ENCODE measurements at places on chromosomes 2 and 18. TPM values are rescaled to one million over a fixed set of nuclear protein-coding genes. Genes with fewer than 3 reads are reported as not detected.
A peak's percentile ranks its signal among the peaks of the same experiment; 100 is the strongest.

DNA sequence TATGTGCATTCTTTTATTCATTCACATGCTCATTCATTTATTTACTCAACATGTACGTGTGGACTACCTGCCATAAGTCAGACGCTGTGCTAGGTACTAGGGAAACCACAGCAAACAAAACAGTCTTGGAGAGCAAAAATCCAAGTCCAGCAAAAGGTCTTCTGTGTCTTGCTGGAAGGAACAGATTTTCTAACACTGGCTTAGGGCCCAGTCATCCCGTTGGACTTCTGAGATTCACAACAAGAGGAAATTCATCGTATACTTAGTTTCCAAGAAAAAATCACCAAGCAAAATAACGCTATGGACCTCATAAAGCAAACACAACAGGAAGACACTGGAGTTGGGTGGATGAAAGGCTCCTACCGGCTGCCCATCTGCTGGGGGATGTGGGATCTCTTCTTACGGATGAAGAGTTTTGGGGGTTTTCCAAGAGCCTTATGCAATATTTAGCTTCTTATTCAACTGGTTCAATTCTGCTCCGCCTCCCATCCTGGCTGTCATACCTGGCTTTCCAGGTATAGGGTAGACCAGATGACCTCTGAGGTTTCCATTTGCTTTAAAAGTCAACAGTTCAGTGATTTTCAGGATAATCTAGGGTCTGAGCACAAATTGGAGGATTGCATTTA is 262.7 kb downstream of the HAUS1 start:
- H3K27me3 ChIP-seq: no peaks in the 10 kb centered on the region
- no peaks in the 10 kb centered on the region for H3K36me3 ChIP-seq
- H3K27ac ChIP-seq: no peak overlapping the region
- no peak for DNase-seq

SCN9A gene
- total RNA-seq: 15.0 TPM

- no peak overlapping the region for H3K4me3 ChIP-seq
- DNase-seq: no peak
- H3K4me1 ChIP-seq: no peaks in the 10 kb centered on the region
- H3K36me3 ChIP-seq: no peaks in the 10 kb centered on the region
- H3K27me3 ChIP-seq: no peaks in the 10 kb centered on the region
These were observed 297.4 kb downstream of the SMAD2 start for GRCh38 chr18:47632970-47633635.

SIX3 gene
- not detected for total RNA-seq

DNA sequence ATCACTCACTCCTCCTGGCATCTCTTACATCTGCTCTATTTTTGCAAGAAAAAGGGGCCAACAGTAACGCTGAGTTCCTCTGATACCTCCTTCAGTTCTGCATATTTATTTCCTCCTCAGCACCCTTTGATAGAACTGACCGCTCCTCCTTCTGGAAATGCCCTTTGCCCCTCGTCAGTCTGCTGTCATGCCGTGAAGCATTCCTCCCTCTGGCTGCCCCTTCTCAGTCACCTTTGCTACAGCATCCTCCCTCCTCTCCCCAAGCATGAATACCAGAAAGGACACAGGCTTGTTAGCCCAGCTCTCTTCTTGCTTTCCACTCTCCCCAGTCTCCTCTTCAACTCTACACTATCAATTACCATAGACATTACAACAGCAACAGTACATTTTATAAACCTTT is 135.4 kb downstream of the NBAS start:
- H3K4me1 ChIP-seq: no peaks in the 10 kb centered on the region
- H3K27ac ChIP-seq: no peak overlapping the region
- no peak overlapping the region for H3K4me3 ChIP-seq
- no peaks in the 10 kb centered on the region for H3K36me3 ChIP-seq
- H3K27me3 ChIP-seq: no peaks in the 10 kb centered on the region

- no peaks in the 10 kb centered on the region for H3K36me3 ChIP-seq
- no peak overlapping the region for H3K4me3 ChIP-seq
- DNase-seq: no peak
- H3K27ac ChIP-seq: no peak overlapping the region
- no peaks in the 10 kb centered on the region for H3K4me1 ChIP-seq
These were observed 391.8 kb upstream of the CRIM1 start for GRCh38 chr2:35963824-35964223.

SERPINE2 gene
- 6.9 TPM for total RNA-seq

UGT1A6 gene
- not detected for total RNA-seq

SLC4A3 gene
- 0.99 TPM for total RNA-seq

DNA sequence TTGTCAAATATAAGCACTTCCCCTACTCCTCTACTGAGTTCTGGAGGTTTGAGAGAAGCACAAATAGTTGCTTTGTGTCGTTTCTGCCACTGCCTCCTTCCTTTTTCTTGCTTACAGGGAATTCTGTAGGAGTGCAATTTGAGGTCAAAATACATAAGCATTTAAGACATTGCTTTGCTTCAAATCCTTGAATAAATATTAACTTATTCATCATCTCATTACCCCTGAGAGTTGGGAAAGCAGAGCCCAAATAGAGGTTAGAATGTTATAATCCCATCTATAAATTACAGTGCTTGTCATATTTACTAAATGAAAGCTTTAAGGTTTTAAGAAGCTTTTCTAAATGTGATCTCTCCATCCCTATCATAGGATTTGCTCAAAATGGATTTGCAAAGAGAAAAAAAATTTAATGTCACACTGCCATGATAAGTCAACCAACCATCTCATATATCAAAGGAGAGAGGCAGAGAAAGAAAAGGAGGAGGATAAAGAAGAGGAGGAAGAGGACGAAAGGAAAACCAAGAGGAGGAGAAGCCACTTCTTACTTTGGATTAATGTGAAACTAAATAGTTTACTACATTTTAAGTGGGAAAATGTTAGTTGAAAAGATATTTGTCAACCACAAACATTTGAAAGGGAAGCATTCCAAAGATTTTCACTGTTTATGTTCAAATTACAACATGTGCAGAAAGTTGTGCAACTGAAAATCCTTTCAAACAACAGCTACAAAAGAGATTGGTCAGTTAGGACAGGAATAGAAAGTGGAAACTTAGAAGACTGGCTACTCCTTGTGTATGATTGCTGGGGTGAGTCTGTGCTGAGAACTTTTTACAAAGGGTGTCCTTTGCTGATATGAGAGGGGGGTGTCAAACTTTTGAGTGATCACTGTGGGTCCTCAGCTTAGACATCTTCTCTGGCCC is 277.3 kb upstream of the FN1 start:
- H3K27me3 ChIP-seq: no peaks in the 10 kb centered on the region
- H3K27ac ChIP-seq: peak overlapping the region; percentile 76
- H3K36me3 ChIP-seq: no peaks in the 10 kb centered on the region
- H3K4me3 ChIP-seq: no peak overlapping the region
- no peak for DNase-seq

DNA sequence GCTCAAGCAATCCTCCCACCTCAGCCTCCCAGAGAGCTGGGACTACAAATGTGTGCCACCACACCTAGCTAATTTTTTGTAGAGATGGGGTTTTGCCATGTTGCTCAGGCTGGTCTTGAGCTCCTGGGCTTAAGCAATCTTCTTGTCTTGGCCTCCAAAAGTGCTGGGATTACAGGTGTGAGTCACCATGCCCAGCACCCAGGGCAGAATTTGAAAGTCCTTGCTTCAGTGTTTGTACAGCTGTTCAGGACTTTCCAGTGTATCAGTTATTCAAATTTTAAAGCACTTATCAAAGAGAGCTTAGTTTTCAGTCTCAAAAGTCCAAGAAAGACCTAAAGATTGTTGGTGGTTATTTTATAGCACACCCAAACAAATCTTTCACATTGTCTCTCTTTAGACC is 43.6 kb upstream of the VPS54 start:
- H3K27ac ChIP-seq: no peak overlapping the region
- no peaks in the 10 kb centered on the region for H3K36me3 ChIP-seq
- H3K4me1 ChIP-seq: peaks cover 15% of the 10 kb centered on the region

GRCh38 chr18:74446631-74447403 is 10.3 kb downstream of the DIPK1C start:
- no peak overlapping the region for H3K4me3 ChIP-seq
- H3K36me3 ChIP-seq: no peaks in the 10 kb centered on the region
- H3K27ac ChIP-seq: no peak overlapping the region
- no peaks in the 10 kb centered on the region for H3K4me1 ChIP-seq
- H3K27me3 ChIP-seq: no peaks in the 10 kb centered on the region

DNA sequence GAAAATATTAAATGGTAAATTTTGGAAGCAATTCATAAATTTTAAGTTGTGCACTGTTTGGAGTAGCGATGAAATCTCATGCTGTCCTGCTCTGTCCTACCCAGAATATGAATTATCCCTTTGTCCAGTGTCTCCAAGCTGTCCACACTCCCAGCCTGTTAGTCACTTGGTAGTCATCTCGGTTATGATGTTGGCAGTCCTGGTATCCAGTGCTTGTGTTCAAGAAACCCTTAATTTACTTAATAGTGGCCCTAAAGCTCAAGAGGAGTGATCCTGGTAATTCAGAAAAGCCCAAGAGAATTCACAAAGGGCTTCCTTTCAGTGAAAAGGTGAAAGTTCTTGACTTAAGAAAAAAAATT is 71.8 kb upstream of the STAM2 start:
- H3K4me3 ChIP-seq: no peak overlapping the region
- H3K27ac ChIP-seq: no peak overlapping the region
- no peaks in the 10 kb centered on the region for H3K4me1 ChIP-seq

DNA sequence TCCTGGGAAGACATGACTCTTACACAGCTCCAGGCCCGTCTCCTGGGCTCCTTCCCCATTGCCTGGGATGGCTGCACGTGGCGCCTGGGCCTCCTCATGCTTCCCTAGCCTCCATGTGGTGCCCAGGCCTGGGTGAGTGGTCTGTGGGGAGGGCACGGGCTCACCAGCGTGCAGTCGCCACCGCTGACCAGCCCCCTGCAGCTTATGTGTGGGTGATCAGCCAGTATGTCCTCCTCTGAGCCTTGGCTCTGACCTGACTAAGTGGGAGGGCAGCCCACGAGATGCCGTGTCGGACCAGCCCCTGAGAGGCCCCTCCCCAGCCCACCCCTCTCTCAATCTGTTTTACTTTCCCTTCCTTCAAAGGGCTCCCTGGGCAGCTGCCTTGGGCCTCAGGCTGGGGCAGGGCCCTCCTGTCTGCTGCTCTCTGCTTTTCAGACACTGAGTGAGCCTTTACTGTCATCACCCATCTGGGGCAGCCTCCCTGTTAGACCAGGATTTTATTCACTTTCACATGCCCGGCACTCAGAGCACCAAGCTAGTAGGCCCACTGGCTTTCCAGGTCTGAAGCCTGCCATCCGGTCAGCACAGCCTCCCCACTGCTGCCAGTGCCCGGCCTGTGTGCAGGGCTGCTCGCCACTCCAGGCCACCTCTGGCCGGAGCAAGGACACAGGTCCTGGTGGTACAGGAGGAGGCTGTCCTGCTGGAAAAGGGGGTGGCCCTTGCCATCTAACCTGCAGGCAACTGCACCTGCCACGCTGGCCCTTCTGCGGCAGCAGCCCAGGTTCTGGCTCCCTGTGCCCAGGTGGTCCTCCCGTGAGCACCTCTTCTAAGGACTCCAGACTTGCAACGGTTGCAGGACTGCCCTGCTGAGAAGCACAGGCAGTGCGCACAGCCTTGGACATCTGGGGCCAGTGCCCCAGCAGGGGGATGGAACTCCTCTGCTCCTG is 84.9 kb upstream of the HPCAL1 start:
- no peaks in the 10 kb centered on the region for H3K4me1 ChIP-seq
- no peak overlapping the region for H3K4me3 ChIP-seq
- H3K27me3 ChIP-seq: no peaks in the 10 kb centered on the region
- no peak overlapping the region for H3K27ac ChIP-seq
- no peak for DNase-seq

DNA sequence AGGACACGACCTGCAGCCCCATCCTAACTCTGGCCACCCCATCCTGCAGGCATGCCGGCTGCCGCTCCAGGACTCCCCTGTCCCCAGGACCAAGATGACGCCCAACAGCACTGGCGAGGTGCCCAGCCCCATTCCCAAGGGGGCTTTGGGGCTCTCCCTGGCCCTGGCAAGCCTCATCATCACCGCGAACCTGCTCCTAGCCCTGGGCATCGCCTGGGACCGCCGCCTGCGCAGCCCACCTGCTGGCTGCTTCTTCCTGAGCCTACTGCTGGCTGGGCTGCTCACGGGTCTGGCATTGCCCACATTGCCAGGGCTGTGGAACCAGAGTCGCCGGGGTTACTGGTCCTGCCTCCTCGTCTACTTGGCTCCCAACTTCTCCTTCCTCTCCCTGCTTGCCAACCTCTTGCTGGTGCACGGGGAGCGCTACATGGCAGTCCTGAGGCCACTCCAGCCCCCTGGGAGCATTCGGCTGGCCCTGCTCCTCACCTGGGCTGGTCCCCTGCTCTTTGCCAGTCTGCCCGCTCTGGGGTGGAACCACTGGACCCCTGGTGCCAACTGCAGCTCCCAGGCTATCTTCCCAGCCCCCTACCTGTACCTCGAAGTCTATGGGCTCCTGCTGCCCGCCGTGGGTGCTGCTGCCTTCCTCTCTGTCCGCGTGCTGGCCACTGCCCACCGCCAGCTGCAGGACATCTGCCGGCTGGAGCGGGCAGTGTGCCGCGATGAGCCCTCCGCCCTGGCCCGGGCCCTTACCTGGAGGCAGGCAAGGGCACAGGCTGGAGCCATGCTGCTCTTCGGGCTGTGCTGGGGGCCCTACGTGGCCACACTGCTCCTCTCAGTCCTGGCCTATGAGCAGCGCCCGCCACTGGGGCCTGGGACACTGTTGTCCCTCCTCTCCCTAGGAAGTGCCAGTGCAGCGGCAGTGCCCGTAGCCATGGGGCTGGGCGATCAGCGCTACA is 2.1 kb downstream of the GPBAR1 start:
- H3K36me3 ChIP-seq: peaks cover 34% of the 10 kb centered on the region
- DNase-seq: peak; percentile 69
- peak overlapping the region; percentile 82 for H3K27ac ChIP-seq
- H3K4me3 ChIP-seq: no peak overlapping the region
- peaks cover 69% of the 10 kb centered on the region for H3K4me1 ChIP-seq

GRCh38 chr2:147398996-147399395 is 445.8 kb upstream of the ACVR2A start:
- DNase-seq: no peak
- H3K4me1 ChIP-seq: no peaks in the 10 kb centered on the region
- H3K36me3 ChIP-seq: no peaks in the 10 kb centered on the region
- no peaks in the 10 kb centered on the region for H3K27me3 ChIP-seq
- H3K27ac ChIP-seq: no peak overlapping the region
- no peak overlapping the region for H3K4me3 ChIP-seq

TRIM43 gene
- total RNA-seq: not detected

GRCh38 chr2:177275743-177276055 is 11.2 kb upstream of the NFE2L2 start:
- DNase-seq: no peak
- H3K4me3 ChIP-seq: no peak overlapping the region
- H3K27ac ChIP-seq: peak overlapping the region; percentile 69
- peaks cover 21% of the 10 kb centered on the region for H3K4me1 ChIP-seq
- H3K27me3 ChIP-seq: no peaks in the 10 kb centered on the region
- H3K36me3 ChIP-seq: no peaks in the 10 kb centered on the region

Measured in sigmoid colon (tissue), 7 donors.